CD4-positive, CD25-positive, alpha-beta regulatory T cell (primary cell): ENCODE measurements at places on chromosomes 7 and 10. TPM values are rescaled to one million over a fixed set of nuclear protein-coding genes. Genes with fewer than 3 reads are reported as not detected.
A peak's percentile ranks its signal among the peaks of the same experiment; 100 is the strongest.

DNA sequence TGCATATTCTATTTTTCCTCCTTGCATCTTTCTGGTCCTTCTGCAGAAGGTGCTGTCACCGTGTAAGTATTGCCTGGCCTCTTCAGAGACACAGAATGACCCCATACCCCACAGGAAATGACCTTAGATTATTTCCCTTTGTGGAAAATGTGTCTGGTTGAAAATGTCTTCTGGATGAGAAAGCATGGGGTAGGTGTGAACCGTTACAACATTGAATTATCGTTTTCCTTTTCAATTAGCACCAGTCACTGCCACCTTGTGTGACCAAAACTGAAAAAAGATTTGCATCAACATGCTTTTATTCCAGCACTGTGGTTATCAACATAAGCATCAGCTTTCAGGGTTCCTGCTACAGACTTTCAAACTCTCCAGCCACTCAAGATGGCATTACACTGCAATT is 58.0 kb upstream of the CELF2 start:
- no peak overlapping the region for H3K27ac ChIP-seq
- H3K27me3 ChIP-seq: peaks cover 5% of the 10 kb centered on the region
- H3K4me1 ChIP-seq: no peaks in the 10 kb centered on the region

GRCh38 chr7:101740981-101741725 is 76.3 kb upstream of the CUX1 start:
- peaks cover 35% of the 10 kb centered on the region for H3K4me1 ChIP-seq
- H3K36me3 ChIP-seq: no peaks in the 10 kb centered on the region
- DNase-seq: peak; percentile 76
- no peak overlapping the region for H3K27ac ChIP-seq

- no peak overlapping the region for H3K27ac ChIP-seq
- H3K27me3 ChIP-seq: no peaks in the 10 kb centered on the region
- no peaks in the 10 kb centered on the region for H3K4me1 ChIP-seq
- H3K36me3 ChIP-seq: no peaks in the 10 kb centered on the region
- DNase-seq: no peak
- H3K4me3 ChIP-seq: peak overlapping the region; percentile 46
Observed at GRCh38 chr10:65570143-65571010, 1355.5 kb upstream of the LRRTM3 start.

CTBP2 gene
- total RNA-seq: 0.49 TPM

- no peaks in the 10 kb centered on the region for H3K27me3 ChIP-seq
- DNase-seq: no peak
- no peak overlapping the region for H3K27ac ChIP-seq
- no peaks in the 10 kb centered on the region for H3K36me3 ChIP-seq
- no peaks in the 10 kb centered on the region for H3K4me1 ChIP-seq
- H3K4me3 ChIP-seq: no peak overlapping the region
Observed at GRCh38 chr7:80082213-80082612, 52.4 kb upstream of the GNAI1 start.

DNA sequence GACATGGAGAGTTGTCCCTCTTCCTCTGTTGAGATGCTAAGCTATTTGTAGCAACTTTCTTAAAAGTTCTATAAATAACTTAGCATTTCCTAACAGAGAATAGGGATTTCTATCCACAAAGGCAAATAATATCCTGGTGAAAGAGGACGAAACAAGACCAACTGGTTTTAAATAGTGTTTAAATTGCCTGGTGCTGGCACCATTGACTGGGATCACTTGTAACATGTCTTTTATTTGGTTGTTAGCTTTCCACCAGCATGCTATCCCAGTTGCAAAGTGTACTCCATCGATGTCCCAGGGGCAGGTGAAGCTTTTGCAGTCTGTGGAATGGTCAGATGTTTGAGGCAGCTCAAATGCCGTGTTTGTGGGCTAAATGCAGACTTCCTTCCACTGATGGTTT is 3.7 kb downstream of the SUFU start:
- DNase-seq: no peak
- peaks cover 25% of the 10 kb centered on the region for H3K4me1 ChIP-seq
- peaks cover 37% of the 10 kb centered on the region for H3K36me3 ChIP-seq
- no peak overlapping the region for H3K27ac ChIP-seq
- no peaks in the 10 kb centered on the region for H3K27me3 ChIP-seq

DNA sequence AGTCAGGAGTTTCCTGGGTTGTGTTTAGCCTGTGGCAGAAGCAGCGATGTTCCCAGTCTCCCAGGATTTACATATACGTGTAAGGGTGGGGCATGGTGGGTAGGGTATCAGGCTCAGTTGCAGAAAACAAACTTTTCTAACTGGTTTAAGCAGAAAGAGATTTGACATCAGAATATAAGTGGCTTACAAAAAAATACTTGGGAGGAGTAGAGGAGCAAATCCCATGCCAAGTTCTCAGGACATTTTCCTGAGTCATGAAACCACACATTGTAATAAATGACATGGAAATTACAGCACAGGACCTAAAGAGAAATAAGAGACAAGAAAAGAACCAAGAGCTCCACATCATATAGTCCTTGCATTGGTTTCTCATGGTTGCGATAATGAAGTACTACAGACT is 26.2 kb upstream of the FRMD4A start:
- DNase-seq: no peak
- H3K27me3 ChIP-seq: no peaks in the 10 kb centered on the region
- H3K36me3 ChIP-seq: no peaks in the 10 kb centered on the region
- no peak overlapping the region for H3K4me3 ChIP-seq

PAX4 gene
- not detected for total RNA-seq

DNA sequence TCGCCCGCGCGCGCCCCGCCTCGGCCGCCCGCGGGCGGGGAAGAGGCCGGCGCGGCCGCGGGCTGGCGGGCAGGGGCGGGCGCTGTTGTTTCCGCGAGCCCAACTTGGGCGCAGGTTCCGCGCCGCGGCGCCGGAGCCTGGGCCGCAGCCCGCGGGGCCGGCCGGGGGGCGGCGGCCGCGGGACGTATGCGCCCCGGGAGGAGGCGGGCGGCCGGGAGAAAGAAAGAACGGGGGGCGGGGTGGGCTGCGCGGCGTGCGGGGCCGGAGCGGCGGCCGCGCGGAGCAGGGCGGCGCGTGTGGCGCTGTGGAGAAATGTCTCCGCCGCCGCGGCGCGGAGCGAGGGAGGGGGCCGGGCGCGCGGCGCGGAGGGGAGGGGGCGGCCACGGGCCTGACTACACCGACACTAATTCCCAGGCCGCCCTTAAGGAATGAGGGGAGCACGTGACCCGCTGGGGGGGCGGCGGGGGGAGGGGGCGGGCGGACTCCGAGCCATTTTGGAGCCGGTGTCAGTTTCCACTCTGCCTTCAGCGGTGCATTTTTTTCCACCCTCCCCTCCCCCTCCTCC is at the start of gene BMI1:
BMI1 (plus strand) TSS at position 509 of the 565 bp plus-strand sequence. CDS start 5,351 bp downstream, outside the sequence.
- H3K36me3 ChIP-seq: no peaks in the 10 kb centered on the region
- peak within 1 kb of the TSS; percentile 67 for H3K27ac ChIP-seq
- peaks cover 43% of the 10 kb centered on the region for H3K4me1 ChIP-seq
- peak; percentile 48 for DNase-seq
- peaks cover 19% of the 10 kb centered on the region for H3K27me3 ChIP-seq
- peak within 1 kb of the TSS; percentile 91 for H3K4me3 ChIP-seq

GRCh38 chr7:149598721-149599308 is 101.2 kb upstream of the ZNF746 start:
- no peak overlapping the region for H3K4me3 ChIP-seq
- peaks cover 21% of the 10 kb centered on the region for H3K36me3 ChIP-seq
- no peak for DNase-seq
- H3K4me1 ChIP-seq: peaks cover 15% of the 10 kb centered on the region
- no peak overlapping the region for H3K27ac ChIP-seq
- no peaks in the 10 kb centered on the region for H3K27me3 ChIP-seq

- no peaks in the 10 kb centered on the region for H3K36me3 ChIP-seq
- H3K4me1 ChIP-seq: no peaks in the 10 kb centered on the region
- H3K27ac ChIP-seq: no peak overlapping the region
- no peak overlapping the region for H3K4me3 ChIP-seq
- DNase-seq: no peak
- H3K27me3 ChIP-seq: no peaks in the 10 kb centered on the region
Observed at GRCh38 chr10:20090831-20091230, 274.6 kb downstream of the PLXDC2 start.

- H3K4me1 ChIP-seq: peaks cover 20% of the 10 kb centered on the region
- no peak overlapping the region for H3K27ac ChIP-seq
- no peaks in the 10 kb centered on the region for H3K36me3 ChIP-seq
Observed at GRCh38 chr7:150400788-150401423, 21.8 kb downstream of the ZNF775 start.

DNA sequence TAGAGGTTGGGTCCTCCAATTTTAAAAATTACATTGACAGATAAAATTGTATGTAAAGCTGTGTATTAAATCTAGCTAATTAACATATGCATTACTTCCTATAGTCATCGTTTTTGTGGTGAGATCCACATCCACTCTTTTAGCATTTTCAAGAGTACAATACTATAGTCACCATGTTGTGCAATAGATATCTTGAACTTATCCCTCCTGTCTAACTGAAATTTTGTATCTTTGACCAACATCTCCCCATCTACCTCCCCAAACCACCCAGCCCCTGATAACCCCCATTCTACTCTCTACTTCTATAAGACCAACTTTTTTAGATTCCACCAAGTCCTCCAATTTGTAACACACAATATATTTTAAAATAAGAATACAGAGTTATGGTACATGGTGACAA is 208.0 kb downstream of the RELN start:
- peaks cover 2% of the 10 kb centered on the region for H3K27me3 ChIP-seq
- no peak for DNase-seq
- no peaks in the 10 kb centered on the region for H3K4me1 ChIP-seq
- H3K36me3 ChIP-seq: no peaks in the 10 kb centered on the region

ADAM22 gene
- 1.2 TPM for total RNA-seq

DNA sequence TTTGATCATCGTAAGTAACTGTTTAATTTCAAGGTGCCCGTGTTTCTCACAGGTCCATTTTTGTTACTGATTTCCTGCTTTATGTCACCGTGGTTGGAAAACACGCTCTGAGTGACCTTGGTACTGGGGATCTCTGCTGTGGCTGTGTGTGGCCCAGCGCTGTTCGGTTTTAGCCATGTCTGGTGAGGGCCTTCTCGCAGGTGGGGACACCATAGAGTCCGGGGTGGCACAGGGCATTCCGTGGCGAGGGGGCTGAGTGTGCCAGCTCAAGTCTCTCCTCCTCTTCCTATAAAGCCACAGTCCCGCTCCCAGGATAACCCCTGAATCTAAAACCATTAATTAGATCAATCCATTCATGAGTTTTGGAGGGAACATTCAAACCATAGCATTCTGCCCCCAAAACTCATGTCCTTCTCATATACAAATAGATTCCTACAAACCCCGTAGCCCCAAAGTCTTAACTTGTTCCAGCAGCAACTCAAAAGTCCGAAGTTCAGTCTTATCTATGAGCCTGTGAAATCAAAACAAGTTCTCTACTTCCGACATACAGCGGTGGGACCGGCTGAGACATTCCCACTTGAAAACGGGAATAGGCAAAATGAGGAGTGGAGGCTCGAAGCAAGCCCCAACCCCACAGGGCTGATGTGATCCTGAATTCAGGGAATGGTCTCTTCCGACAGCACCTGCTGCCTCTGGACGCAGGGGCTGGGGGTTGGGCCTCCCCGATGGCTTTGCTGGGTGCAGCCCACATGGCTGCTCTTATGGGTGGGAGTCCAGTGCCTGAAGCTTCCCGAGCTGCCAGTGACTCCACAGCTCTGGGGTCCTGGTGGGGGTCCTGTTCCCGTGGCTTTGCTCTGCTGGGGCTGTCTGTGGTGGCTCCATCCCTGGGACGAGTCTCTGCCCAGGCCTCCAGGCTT is 55.0 kb upstream of the NKX6-2 start:
- H3K27me3 ChIP-seq: no peaks in the 10 kb centered on the region
- no peak overlapping the region for H3K4me3 ChIP-seq
- no peak for DNase-seq
- H3K36me3 ChIP-seq: no peaks in the 10 kb centered on the region

SLC26A5 gene
- not detected for total RNA-seq

DNA sequence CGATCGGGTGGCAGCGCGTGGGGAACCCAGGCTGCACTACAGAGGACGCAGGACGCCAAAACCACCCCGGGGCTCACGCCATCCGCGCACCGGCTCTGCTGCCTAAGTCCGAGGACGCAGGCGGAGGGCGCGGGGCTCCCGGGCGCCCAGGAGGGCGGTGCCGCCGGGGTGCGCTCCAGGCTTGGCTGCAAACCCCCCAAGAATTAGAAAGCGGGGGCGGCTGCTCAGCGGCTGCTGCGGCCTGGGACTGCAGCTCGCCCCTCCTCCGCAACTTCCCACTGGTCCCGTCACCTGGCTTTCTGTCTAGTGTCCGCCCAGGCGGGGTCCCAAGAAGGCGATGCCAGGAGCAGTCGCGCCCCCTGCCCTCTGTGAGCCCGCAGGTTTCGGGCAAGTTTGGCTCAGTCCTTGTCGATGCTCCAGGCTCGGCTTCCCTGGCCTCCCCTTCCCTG is 1.7 kb upstream of the POU6F2 start:
- H3K27me3 ChIP-seq: peaks cover 9% of the 10 kb centered on the region
- H3K36me3 ChIP-seq: no peaks in the 10 kb centered on the region
- no peak overlapping the region for H3K4me3 ChIP-seq
- no peaks in the 10 kb centered on the region for H3K4me1 ChIP-seq
- DNase-seq: no peak

DNA sequence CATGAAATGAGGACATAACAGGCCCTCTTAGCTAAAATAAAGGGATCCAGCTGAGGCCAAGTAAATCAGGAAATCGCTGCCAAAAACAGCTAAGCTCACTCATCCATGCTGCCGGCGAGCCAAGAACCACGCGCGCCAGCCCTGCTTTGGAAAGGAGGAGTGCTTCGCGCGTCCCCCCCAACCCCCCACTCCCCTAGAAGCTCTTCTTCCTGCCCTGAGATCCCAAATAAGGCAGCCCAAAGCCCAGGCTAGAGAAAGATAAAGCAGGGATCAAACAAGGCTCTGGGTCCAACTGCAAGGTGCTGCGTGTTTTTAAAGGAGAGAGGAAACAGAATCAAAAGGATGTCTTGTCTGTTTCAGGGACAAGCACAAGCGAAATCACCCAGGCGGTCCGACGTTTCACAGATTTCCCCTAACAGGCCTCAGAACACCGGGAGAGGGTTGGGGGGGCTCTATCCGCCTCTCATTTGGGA is 168.3 kb upstream of the AUTS2 start:
- no peak overlapping the region for H3K4me3 ChIP-seq
- H3K36me3 ChIP-seq: no peaks in the 10 kb centered on the region
- H3K4me1 ChIP-seq: no peaks in the 10 kb centered on the region
- no peak overlapping the region for H3K27ac ChIP-seq
- DNase-seq: no peak

KLF14 gene
- total RNA-seq: not detected

COL1A2 gene
- not detected for total RNA-seq

ITPRIP gene
- total RNA-seq: 68.4 TPM

IL6 gene
- not detected for total RNA-seq

PIK3CG gene
- 35.4 TPM for total RNA-seq

- no peak overlapping the region for H3K27ac ChIP-seq
- H3K4me3 ChIP-seq: no peak overlapping the region
- DNase-seq: no peak
Observed at GRCh38 chr7:25379351-25380300, 151.3 kb upstream of the NPVF start.

- no peak overlapping the region for H3K4me3 ChIP-seq
- no peaks in the 10 kb centered on the region for H3K36me3 ChIP-seq
- H3K27me3 ChIP-seq: peaks cover 2% of the 10 kb centered on the region
- no peak overlapping the region for H3K27ac ChIP-seq
- DNase-seq: no peak
Observed at GRCh38 chr7:76125560-76125959, 76.1 kb upstream of the SRRM3 start.
